Left cardiac atrium (tissue), 4 donors: ENCODE measurements at places on chromosomes 16 and 17. TPM values are rescaled to one million over a fixed set of nuclear protein-coding genes. Genes with fewer than 3 reads are reported as not detected.

Gene TP53TG3
- 0.53 TPM for total RNA-seq

Gene TBC1D3G
- not detected for total RNA-seq

Gene ZPBP2
- total RNA-seq, result not detected

Gene KRTAP17-1
- not detected for total RNA-seq

Gene OR2C1
- 0.18 TPM for total RNA-seq

Gene LDHD
- 28.5 TPM for total RNA-seq

Gene KRT17
- not detected for total RNA-seq

Gene NPIPA8
- total RNA-seq, result 0.68 TPM
